Hepatic stellate cell (primary cell): ENCODE measurements at places on chromosomes 13 and 19.

GRCh38 chr19:4399812-4400134 lies 574 bp downstream of the SH3GL1 start:
- no peak for DNase-seq

DNA sequence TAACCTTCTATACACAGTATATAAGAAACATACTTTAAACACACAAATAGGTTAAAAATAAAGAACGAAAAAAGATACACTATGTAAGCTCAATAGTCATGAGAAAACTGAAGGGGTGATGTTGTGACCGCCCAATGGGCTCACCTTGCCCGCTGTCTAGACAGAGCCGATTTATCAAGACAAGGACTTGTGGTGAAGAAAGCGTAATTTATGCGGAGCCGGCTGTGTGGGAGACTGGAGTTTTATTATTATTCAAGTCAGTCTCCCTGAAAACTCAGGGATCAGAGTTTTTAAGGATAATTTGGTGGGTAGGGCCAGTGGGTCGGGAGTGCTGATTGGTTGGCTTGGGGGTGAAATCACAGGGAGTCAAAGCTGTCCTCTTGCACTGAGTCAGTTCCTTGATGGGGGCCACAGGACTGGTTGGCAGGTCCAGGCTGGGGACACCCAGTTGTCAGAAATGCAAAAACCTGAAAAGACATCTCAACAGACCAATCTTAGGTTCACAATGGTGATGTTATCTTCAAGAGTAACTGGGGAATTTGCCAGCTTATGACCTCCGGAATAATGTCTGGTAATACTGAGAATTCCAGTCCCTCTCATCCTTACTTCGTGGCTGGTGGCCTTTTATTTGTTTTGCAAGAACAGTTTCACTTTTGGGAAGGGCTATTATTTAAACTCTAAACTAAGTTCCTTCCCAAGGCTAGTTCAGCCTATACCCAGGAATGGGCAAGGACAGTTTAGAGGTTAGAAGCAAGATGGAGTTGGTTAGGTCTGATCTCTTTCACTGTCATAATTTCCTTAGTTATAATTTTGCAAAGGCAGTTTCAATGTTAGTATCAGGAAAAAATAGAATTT lies 96.6 kb downstream of the UBL3 start:
- no peak for DNase-seq

DNA sequence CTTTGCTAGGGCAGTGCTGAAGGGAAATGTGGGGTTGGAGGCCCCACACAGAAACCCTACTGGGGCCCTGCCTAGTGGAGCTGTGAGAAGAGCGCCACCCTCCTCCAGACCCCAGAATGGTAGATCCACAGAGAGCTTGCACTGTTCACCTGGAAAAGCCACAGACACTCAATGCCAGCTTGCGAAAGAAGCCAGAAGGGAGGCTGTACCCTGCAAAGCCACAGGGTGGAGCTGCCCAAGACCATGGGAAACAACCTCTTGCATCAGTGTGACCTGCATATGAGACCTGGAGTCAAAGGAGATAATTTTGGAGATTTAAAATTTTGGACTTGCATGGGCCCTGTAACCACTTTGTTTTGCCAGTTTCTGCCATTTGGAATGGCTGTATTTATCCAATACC lies 615.4 kb upstream of the MIR17HG start:
- no peak for DNase-seq

- DNase-seq = peak; percentile 78
These were observed 8.9 kb downstream of the CEBPA start for GRCh38 chr19:33293255-33294057.

DNA sequence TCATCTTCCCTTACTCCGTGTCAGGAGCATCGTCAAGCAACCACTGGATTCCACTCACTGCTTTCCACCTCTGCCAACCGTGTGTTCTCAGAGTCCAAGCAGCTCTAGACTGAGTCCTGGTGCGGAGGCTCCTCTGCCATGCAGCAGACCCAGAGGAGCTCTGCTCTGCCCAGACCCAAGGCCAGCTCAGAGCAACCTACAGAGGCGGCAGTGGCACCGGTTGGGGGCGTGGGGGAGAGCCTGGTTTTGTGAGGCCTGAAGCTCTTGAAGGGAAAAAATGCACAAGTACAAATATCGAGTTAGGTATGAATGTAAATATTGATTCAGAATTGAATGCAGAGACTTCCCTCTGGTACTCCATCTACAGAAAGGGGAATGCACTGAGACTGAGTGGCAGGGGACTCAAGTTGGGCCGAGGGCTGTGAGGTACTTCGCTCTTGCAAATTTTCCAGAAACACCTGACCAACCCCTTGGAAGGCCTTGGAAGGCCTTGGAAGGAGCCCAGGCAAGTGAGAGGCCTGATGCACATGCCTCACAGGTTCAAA lies 46.7 kb downstream of the GJA3 start:
- no peak for DNase-seq
